ENCODE measurements at places on chromosomes 4 and X. TPM values are rescaled to one million over a fixed set of nuclear protein-coding genes. Genes with fewer than 3 reads are reported as not detected.

The CDKL2 gene
- total RNA-seq = 5.7 TPM

The RBMXL3 gene
- not detected for total RNA-seq

The RNF175 gene
- total RNA-seq = not detected

The TMEM47 gene
- total RNA-seq = 2.2 TPM

The NAA11 gene
- total RNA-seq = not detected

The LUZP4 gene
- total RNA-seq = not detected

The F8A2 gene
- total RNA-seq = not detected

The UCP1 gene
- total RNA-seq = not detected

- DNase-seq = no peak
Observed at GRCh38 chr4:109290918-109291317, 11.5 kb downstream of the COL25A1 start.

- no peak for DNase-seq
Observed at GRCh38 chr4:138494931-138495330, 252.8 kb upstream of the SLC7A11 start.

DNA sequence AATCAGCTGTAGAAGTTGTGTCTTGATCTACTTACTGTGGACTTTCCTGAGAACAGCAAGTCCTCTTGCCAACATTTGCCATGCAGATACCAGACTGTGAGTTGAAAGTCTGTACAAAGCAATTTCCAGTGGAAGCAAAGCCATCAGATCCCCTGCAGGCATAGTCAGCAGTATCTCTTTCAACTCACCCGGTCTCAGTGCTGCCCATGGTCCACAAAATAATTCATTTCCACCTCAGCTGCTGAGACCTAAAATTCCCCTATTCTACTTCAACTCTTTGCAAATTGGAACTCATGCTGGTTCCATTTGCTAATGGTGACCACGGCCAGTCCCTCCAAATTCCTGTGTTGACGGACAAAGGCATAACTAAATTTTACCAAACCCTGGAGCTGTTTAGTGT, 46.0 kb upstream of the RPL34 start:
- no peak for DNase-seq

- no peak for DNase-seq
Observed at GRCh38 chr4:33052241-33052640, 2332.1 kb downstream of the PCDH7 start.
